Pancreas (tissue), 10 donors: ENCODE measurements at places on chromosomes 3 and 15. TPM values are rescaled to one million over a fixed set of nuclear protein-coding genes. Genes with fewer than 3 reads are reported as not detected.

GRCh38 chr3:196896229-196896628, 28.5 kb downstream of the SENP5 start:
- H3K4me1 ChIP-seq, result no peaks in the 10 kb centered on the region
- no peak overlapping the region for H3K4me3 ChIP-seq
- DNase-seq, result no peak
- H3K36me3 ChIP-seq, result no peaks in the 10 kb centered on the region

DNA sequence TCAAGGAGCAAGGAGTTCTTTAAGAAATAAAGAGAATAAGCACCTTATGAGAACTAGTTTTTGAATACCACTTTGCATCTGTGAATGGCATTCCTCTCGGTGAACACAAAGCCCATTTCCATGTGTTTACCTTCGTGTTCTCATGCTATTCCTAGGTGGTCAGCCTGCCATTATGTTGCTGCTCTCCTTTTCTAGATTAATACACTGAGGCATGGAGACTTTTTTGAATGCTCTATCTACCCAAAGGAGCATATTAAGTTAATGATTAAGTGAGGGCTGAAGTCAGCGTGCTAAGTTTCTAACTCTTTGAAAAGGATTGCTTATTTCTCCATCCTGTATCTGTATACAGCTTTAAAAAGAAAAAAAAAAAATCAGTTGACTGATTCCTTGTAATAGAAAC, 394.5 kb downstream of the MECOM start:
- H3K4me3 ChIP-seq, result no peak overlapping the region
- DNase-seq, result no peak
- peaks cover 37% of the 10 kb centered on the region for H3K4me1 ChIP-seq

DNA sequence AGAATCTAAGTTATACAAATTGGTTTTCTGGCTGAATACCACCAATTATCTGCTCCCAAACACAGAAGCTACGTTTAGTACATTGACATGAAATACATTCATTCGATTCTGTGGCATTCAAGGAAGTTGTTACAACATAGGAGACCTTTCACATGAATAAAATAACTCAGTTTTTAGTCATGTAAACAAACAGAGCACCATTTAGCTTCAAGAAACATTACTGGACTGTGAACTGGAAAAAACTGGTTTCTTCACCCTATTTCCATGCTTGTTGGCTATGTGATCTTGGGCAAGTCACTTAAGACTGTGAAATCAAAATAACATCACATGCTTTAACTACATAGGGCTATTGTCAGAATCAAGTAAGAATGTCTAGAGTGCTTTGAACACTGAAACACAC, 46.2 kb downstream of the NRG4 start:
- peak overlapping the region; percentile 51 for H3K27ac ChIP-seq
- H3K4me1 ChIP-seq, result peaks cover 20% of the 10 kb centered on the region
- no peak for DNase-seq
- no peak overlapping the region for H3K4me3 ChIP-seq

DNA sequence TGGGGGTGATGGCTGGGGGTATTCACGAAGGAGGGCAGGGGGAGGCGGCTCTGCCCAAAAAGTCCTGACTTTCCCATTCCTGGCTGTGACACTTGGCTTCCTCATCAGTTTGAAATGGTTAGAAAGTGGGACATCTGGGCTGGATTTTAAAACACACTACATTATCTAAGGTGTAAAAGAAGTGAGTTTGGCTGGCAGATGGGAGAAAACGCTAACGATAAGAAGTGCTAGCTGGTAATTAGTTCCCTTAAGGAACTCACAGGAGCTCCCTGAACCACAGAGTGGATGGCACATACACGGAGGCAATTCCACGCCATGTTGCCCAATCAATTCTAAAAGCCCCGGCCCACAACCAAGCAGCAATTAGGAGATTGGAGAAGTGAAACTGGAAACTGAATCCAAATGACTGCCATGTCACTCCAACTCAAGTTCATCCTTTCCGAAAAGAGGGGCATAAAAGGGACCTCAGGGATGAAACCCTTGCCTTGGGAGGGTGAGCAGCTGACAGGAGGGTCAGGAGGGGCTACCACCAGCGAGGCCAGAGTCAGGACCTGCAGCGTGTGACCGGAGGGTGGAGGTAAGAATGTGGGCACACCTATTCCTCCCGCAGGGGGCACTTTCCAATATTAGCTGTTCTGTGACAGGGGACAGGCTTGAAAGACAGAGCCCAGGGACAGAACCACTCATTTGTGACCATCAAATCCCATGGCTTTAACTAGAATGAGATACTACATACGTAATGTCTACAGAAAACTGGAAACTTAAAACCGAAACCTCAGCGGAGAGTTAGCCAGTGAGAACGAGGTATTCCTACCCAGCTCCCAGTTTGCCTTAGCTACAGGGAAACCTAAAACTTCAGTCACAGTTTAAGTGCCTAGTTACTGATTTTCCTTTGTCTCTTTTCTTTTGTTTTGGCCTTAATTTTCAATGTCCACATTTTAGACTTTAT, 95.3 kb upstream of the OXTR start:
- no peak overlapping the region for H3K4me3 ChIP-seq
- no peaks in the 10 kb centered on the region for H3K4me1 ChIP-seq
- H3K36me3 ChIP-seq, result no peaks in the 10 kb centered on the region

Gene TMEM212
- not detected for total RNA-seq

Gene UROC1
- not detected for total RNA-seq
